Hypothalamus (tissue), 51 donors: ENCODE measurements at places on chromosomes 2 and 18.

DNA sequence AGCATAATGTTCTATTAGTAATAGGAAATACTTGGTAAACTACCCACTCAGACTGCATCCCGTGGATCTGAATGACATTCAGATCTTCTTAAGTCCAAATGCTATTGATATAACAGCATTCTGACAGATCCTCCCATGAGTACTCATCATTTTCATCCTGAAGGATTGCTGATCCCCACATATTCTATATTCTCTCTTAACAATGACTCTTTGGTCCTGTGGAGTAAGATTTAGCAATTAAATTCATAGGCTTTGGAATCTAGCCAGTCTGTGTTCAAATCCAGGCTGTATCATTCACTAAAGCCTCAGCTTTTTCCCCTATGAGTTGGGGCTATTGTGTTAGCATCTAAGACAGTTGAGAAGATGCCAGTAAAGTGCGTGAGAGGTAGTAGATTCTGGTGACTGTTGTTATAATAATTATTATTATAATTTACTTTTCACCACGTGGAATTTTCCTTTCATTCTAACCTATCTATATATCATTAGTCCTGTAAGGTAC is 591.3 kb upstream of the SYT4 start:
- DNase-seq = no peak

DNA sequence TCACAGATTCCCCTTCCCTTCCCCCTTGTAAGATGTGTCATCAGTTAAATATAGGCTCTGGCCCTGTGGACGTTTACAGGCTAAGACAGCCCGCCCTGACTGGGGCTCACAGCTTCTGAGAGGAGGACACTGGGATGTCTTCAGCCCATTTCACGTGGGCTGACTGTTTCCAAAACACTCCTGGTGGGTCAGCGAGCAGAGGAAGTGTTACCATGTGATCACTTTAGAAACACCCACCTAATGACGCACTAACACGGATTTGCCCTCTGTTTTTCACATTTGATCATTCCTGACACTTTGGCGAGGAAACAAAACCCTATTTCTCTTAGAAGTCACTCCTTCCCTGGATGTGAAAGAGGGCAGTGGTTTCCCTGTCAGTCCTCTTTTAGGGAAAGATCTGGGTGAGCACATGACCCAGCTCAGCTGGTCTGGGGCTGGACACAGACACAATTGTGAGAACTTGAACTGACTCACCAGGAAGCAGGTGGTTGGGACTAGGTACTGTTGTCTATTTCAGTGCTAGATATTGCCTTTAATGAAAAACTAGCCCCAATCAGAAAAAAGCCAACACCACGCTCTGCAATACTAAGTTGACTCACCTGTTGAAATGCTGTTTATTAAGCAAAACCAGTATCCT is 38.8 kb downstream of the BMP10 start:
- no peak for DNase-seq

GRCh38 chr2:32058130-32058529 is 5.2 kb upstream of the SPAST start:
- no peak for DNase-seq

- DNase-seq = no peak
Observed at GRCh38 chr2:46252891-46253659, 44.1 kb upstream of the EPAS1 start.

DNA sequence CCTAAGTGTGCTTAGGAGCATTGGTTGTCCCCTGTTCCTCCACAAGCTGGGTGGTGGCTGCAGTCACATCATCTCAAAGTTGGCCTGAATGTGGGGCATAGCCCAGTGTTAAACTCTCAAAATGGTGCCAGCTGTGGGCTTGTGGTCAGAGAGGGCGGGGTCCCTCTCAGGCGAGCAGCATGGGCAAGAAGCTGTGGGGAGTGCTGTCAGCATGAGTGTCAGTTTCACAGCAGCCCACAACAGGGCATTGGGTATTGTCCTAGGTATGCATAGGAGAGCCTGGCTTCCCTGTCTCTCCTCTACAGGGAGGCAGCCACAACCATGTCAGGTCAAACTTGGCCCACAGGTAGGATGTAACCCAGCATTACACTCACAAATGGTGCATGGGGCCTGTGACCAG is 285.6 kb upstream of the THSD7B start:
- no peak for DNase-seq

GRCh38 chr18:73653251-73653650 is 494.4 kb downstream of the FBXO15 start:
- no peak for DNase-seq

DNA sequence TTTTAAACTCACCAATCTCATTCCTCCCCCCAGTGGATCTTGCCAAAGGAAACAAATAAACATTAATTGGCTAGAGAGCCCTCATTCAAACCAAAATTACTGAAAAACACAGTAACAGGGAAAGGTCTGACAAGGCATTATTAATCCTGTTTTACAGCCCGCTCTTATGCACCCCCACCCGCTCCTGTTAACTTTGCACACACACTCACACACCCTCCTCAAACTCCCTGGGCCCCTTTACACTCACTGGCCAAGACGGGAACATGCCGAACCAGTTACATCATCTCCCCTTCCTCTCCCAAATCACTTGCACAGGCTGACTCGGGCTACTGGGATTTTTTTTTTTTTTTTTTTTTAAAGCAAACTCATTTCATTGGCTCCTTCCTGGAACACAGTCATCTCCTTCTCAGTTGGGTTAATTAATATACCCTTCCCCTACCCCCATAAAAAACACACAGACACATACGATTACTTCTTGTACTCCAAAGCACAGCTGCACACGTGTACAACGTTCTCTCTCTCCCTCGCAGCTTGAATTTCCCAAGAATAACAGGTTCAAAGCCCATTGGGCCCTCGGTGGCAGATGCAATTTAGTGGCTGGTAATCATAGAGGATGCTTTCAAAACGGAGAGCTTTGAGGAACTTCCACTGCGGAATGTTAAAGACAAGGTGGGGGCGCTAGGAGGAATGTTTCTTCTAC is 31.8 kb downstream of the KLF7 start:
- no peak for DNase-seq

GRCh38 chr18:73768043-73768442 is 379.6 kb downstream of the FBXO15 start:
- no peak for DNase-seq

DNA sequence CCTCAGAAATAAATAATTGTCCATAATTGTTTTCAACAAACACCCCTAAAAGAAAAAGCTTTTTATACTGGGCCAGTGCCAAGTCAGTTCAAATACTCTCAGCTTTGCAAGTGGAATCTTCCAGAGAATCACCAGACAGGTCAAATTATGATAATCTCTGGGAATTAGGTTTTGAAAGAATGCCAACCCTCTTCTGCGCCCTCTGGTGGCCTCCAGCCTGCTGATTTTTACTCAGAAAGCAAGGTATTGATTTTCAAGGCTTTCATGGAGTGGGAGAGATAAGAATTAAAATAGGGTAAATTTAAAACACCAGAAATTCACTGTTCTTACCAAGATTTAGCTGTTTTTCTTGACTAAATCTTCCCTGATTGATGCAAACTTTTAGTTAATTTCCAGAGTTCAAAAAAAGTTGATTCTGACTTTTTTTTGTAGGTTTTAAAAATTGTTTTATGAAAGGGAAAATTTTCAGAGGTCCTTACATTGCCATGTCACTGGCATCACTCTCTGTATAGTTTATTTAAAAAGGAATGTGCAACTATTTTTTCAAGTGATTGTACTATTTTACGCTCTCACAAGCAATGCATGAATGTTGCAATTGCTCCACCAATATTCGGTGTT is 282.9 kb upstream of the TNP1 start:
- DNase-seq = no peak

DNA sequence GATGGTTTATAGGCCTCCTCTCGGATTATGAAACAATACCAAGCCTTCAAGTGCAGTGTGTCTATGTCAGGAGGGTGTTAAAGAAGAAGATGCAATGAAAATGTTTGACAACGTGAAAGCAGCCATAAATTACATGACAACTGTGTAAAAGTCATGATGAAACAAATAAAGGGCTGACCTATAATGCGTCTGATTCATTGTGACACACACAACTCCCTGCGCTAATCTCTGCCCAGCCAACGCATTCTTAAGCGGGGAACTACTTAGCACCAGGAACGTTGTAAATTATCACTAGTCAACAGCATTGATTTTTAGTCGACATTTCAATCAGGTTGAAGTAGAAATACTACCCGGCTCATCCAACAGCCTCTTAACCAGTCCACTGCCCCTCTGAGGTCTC is 26.8 kb downstream of the BCL11A start:
- DNase-seq = no peak

DNA sequence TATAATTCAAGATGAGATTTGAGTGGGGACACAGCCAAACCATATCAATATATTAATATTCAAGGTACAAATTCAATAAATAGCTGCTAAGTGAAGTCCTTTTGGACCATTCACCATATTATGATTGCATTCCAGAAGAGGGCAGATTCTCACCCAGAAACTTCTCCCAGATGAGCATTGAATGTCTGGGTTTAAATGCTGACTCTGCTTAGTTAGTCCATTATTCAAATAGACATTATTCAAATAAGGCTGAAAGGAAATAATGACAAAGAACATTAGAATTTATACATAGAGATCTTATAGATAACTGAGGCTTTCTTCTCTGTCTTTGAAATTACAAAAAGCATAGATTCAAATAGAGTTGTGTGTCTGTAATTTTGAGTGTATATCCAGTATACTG is 579.4 kb upstream of the SLC8A1 start:
- no peak for DNase-seq

DNA sequence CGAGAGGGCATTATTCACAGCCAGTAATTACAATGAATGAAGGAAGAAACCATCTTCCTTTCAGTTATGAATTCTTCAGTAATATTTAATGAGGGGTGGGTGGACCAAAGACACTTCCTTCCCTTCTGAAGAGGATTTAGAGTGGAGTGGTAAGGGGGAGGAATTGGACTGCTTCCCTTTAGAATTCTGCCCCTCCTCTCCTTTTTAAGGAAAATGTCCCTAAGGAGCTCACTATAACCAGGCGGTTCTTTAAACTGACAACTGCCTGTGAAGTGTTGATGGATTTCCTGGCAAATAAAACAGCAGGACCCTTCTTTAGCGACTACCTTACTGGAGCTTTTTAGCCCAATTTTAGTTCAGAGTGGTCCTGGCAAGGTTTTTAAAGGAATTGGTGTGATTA is 86.4 kb downstream of the LIMS1 start:
- no peak for DNase-seq

DNA sequence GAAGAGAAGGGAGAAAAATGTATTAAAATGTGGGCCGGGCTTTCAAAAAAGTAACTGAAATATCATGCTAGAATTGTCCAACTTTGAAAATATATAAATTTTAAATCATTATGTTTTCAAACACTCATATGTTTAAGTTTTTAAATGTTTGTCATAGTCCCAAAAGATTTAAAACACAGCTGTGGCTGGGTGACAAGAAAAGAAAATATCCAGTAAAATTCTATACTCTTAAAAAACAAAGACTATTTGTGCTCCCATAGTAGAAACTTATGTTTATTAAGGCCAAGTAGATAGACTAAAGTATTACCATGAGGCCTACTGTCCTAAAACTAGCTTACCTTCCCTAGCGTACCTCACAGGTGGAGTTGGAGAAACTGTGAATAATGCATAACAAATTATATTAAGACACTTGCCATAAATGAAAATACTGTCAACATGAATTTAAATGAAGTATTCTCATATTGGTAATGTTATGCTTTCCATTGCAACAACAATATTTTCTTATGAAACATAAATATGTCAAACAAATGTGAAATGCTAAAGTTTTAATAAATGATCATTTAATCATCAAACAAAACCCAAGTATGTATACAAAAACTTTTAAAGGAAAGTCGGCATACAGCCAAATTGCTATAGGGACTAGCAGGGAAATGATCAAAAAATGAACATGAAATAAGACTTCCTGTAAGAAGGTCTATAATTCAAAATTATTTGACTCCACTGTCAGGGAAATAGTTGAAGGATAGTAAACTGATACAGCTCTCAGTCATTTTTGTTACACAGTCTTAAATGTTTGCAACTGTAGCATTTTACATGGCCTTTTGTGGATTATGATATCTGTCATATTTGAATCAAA is 13.4 kb downstream of the MEIS1 start:
- DNase-seq = no peak

DNA sequence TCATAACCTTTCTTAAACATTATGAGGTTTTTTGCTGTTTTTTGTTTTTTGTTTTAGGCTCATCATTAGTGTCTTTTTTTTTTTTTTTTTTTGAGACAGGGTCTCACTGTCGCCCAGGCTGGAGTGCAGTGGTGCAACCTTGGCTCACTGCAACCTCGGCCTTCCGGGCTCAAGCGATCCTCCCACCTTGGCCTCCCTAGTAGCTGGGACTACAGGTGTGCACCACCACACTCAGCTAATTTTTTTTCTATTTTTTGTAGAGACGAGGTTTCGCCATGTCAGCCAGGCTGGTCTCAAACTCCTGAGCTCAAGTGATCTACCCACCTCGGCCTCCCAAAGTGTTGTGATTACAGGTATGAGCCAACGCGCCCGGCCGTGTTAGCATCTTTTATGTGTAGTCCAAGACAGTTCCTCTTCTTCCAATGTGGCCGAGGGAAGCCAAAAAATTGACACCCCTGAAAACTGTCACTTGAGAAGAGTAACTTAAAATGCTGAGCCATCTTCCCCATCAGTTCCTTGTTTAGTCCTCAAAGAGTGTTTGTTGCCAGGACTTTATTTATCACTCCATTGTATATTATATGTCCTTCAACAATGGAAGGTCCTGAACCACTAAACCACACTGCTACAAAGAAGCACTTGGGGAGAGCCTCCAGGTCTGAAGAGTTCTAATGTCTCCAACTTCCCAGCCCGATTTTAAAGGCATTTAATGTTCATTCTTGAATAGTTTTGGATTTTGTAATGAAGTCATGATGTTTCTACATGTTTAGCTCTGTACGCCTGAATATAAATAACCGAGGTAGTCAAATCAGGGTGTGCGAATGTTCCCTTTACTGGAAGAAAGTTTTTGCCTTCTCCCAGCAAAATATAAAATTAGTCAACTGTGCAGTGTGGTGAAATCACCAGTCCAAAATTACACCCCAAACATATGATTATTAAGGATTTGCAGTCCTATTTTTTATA is 26.4 kb downstream of the ZNF516 start:
- DNase-seq = no peak

DNA sequence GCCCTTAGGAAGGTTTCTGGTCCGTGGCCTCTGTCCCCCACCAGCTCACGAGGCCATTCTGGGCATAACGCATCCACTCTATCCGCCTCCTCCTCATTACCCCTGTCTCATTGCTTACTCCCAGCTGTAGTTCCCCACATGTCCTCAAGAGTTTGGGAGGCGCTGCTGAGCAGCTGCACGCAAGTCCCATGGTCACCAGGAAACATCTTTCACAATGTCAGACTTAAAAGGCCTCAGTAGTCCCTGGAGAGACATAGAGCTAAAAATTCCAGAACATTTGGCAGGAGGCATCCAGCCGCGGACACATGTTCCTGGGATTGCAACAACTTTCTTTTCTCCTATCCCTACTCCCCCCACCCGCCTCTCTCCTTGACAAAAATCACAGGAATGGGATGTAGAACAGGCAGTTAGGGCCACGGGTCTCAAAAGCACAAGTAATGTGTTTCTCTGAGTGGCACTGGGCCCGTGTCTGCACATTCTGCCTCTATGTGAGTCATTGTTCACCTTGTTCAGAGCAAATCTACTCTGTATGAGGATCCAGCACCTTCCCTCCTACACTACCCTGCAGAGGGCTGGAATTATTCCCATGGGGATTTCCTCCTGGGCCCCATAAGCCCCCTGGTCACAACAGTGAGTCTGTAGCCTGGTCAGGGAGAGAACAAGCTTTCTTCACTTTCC is 8.1 kb downstream of the LBH start:
- DNase-seq = no peak
